K562 (cell line): ENCODE measurements at places on chromosomes 6 and 20.
A peak's percentile ranks its signal among the peaks of the same experiment; 100 is the strongest.

GRCh38 chr6:114648847-114649246 lies 306.0 kb upstream of the HS3ST5 start:
- no peak for DNase-seq

- no peak for DNase-seq
Measured at GRCh38 chr6:167078745-167079144, 44.2 kb upstream of the CCR6 start.

DNA sequence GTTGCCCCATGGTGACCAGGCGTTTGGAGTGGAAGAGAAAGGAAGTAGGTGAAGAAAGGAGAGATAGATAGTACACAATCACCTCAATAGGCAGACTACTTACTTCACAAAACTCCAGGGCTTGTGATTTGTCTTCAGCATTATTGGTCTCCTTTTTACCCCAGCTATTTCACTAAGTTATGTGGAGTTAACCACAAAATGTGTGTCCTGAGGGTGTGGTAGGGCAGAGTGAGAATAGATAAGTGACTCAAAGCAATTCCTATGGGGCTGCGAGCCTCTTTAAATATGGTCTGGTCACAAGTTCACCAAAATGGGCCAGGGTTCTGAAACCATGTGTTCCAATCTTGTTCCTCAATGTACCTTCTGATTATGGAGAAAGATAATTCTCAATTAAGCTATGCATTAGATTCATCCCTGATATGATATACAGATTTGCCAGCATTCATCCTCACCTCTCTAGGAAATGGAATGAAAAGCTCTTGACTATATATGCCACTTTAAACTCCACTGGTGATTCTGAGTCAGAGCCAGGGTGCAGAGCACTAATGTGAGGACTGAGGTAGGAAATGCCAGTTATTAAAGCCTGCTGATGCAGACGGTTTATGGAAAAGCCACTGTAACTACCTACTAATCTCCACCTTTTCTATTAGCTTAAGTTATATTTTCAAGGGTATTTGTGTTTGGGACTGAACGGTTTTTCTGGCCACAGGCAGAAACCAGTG lies 310.6 kb upstream of the MANEA start:
- no peak for DNase-seq

- DNase-seq = no peak
Measured at GRCh38 chr6:161107779-161108730, 116.5 kb downstream of the MAP3K4 start.

DNA sequence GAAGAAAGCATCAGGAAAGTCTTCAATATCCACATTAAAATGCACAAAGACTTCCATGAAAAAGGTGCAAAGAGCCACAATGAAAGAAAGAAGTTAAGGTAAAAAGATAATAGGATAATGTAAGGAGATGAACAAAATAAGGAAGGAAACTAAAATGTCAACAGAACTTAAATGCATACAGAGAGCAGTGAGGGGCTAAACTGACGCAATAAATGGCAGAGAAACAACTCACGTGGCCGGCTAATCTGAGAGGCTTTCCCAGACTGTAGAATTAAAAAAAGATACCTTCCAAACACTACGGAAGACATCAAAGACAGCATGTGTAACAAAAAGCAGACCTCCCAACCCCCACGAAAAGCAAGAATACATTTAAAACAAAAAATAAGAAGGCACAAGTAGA lies 73.7 kb downstream of the GMDS start:
- DNase-seq = no peak

- no peak for DNase-seq
Measured at GRCh38 chr6:48419992-48420391, 309.0 kb upstream of the PTCHD4 start.

GRCh38 chr6:156832669-156833068 lies 55.5 kb downstream of the ARID1B start:
- no peak for DNase-seq

DNA sequence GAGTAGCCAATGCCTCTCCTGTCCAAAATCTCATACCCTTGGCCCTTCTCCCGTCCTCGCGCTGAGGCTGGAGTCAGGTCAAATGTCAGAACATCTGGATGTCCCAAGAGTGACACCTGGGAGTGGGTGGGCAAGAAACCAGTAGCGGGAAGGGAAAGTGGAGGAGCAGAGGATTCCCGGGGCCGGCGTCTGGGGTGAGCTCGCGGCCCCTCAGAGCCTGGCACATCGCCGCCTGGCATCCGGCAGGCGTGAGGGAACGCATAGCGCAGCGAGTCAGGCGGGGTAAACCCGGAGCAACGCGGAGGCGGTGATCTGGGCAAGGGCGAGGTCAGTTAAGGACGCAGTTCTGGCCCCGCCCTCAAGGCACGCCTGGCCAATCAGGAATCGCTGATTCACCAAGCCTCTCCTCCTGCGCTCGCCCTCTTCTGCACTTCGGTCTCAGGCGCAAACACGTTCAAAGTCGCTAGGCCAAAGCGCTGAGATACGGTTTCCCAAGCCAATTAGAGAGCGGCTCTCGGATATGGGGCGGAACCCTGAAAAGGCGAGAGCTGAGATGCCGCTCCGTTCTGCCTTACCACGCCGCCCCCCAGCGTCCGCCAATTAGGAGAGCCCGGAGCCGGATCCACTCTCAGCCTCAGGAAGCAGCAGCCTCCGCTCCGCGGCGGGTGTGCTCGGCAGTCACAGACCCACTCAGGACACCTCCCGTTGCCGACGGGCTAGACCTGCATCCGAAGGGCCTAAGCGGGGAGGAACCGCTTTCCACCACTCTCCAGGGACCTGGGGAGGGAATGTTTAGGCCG lies 22.5 kb downstream of the VPS52 start:
- DNase-seq = peak; percentile 100

DNA sequence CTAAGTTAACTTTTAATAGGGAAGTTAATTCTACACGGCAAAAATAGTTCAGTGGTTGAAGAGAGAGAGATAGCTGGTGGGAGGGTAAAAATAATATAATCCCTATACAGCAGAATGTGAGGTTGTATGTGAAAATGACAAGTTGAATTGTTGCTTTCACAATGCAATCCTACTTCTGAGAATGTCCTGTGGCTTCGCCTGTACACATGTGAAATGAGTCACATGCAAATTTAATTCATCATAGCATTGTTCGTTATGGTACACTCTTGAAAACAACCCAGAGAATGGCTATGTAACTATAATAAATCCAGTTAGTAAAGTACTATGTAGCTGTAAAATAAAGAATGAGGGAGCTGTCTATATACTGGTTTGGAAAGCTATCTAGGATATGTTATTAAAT lies 46.0 kb upstream of the HINT3 start:
- DNase-seq = no peak

- no peak for DNase-seq
Measured at GRCh38 chr20:3350422-3350821, 57.0 kb downstream of the DNAAF9 start.

GRCh38 chr6:161161889-161162624 lies 111.8 kb downstream of the AGPAT4 start:
- DNase-seq = no peak

- DNase-seq = no peak
Measured at GRCh38 chr6:150711584-150712504, 112.2 kb downstream of the PLEKHG1 start.

DNA sequence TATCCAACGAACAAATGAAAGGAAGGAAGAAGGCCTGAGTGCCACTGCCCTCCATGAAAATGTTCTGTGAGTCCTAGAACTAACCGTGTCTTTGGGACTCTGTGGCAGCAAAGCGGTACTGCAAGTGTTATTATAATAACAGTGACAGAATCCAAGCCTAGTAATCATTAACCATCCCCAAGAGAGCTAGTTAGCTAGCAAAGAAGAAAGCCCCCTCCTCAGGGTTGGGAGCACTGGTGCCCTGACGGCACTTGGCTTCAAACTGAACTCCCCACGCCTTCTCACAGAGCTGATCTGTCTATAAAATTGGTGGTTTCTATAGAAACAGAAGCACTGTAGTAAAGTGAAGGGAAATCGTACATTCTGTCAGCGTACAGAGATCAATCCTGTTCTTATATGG lies 239.8 kb downstream of the PTPRT start:
- DNase-seq = no peak

DNA sequence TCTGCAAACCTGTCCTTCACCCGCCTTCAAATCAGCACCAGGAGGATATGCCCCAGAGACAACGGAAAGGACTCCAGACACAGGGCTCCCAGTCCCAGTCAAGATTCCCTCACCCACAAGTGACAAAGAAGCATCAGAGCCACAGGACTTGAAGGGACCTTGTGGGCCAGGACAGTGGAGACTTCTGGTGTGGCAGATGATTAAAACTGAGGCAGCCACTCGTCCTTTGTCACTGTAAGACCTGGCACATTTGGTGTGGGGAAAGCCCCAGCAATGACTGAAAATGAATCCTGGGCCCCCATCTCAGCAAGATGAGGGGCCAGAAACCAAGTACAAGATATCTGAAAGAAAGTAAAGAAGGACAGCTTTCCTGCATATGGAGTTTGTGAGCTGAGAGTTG lies 15.6 kb upstream of the GMPR start:
- no peak for DNase-seq

DNA sequence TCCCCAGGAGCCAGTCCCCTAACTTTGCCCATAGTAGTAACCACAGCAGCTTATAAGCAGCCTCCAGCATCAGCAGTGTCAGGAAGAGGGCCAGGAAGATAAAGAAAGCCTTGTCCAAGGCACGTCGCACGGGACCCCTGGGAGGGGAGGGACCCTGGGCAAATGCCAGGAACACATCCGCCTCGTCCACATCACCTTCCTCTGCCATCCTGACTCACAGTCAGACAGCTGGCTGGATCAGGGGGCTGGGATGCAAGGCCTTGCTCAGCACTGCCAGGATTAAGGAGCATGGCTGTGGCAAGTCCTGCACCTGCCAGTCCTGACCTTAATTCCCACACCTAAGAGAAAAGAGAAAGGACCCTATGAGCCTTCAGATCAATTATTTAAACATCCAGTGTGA lies 11.5 kb upstream of the ZBTB22 start:
- DNase-seq = no peak

DNA sequence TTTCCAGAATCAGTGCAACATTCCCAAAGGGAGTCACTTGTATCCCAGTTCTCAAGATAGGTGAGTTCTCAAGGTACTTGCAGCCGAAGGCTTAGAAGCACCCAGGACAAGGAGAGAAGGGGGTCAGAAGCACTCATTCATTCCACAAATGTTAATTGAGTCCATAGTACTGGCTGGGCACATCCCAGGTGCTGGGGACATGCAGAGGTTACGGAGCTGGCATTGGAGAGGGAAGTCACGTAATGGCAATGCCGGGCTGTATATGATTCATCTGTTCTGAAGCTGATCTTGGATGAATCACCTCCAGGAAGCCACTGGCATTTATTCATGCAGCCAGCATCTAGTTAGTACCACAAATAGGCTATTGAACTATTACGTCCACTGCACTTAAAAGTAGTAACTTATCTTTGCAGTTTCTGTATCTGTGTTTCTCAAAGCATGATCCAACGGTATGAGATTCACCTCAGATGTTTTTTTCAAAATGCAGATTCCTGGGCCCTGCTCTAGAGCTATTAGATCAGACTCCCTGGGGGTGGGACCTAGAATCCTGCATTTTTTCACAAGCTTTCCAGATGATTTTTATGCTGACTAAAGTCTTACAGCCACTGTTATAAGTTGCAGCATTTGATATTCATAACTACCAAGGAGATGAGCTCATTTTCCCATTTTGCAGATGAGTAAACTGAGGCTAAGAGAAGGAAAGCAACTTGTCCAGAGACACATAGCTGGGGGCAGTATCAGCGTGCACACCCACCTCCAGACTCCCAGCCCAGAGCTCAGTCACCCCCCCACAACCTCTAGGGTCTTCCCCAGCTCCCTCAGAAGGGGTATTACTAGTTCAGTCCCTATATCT lies 44.1 kb upstream of the ID1 start:
- no peak for DNase-seq

DNA sequence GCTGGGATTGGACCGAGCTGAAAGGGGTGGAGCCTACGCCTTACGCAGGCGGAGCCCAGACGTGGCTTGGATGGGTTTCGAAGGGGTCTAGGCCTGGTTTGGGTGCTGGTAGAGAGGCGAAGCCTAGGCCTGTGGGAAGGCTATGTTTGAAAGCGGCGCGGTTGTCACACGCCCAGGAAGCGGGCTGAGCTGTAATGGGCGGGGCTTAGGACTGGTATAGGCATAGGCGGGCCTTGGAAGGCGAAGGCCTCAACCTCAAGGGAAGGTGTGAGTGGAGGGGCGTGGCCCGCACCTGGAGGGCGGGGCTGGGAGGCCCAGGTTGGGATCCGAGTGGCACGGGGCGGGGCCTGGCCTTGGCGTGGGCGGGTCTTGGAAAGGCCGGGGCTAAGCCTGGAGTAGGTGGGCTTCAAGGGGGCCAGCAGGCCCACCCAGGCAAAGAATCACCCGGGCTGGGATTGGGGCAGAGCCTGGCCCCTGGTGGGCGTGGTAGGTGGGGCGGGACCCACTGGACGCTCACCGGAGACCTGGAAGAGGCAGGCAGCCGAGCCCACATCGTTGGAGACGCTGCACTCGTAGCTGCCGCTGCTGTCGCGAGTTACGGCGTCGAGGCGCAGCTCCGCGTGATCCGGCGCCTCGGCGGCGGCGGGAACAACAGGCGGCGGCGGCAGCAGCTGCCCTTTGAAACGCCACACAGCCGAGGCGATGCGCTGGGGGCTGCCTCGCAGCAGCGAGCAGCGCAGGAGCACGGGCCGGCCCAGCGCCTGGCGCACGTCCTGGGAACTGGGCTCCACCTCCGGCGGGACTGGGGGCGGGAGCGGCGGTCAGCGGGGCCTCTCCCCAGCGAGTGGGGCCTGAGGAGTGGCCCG lies 49.0 kb downstream of the MDGA1 start:
- DNase-seq = peak; percentile 72

DNA sequence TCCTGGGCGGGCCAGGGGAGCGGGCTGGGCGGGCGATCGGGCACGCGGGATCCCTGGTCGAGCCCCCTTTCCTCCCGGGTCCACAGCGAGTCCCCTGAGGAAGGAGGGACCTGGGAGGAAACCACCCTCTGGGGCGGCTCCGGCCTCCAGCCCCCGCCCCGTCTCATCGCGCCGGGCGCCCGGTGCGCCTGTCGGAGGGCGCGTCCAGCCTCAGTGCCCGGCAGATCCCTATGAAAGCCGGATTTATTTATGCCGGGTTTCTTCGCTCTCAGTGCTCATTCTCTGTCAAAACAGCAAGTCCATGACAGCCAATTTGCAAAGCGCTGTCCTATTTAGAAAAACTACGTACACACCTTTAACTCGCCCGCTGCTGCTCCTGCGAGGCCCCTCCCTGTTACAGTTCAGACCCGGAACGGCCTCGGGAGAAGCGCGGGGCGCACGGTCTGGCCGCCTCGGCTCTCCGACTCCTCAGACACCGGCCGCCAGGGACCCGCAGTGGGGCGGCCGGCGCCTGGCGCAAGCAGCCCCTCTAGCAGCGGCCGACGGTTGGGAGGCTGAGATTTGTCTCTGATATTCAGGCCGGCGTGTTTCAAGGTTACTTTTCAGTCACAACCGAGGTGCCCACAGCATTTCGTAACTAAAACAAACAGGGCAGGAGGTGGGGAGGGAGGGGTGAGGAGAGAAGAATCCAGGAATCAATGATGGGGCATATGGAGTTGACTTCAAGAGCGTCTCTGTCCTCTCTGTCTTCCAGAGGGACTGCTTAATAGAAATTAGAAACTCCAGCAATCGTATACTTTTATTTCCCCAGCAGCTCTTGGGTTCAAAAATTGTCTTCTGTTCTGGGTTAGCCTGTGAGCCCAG lies 782 bp upstream of the FOXA2 start:
- DNase-seq = no peak
